ENCODE measurements at places on chromosomes 7 and 10. TPM values are rescaled to one million over a fixed set of nuclear protein-coding genes. Genes with fewer than 3 reads are reported as not detected.

DNA sequence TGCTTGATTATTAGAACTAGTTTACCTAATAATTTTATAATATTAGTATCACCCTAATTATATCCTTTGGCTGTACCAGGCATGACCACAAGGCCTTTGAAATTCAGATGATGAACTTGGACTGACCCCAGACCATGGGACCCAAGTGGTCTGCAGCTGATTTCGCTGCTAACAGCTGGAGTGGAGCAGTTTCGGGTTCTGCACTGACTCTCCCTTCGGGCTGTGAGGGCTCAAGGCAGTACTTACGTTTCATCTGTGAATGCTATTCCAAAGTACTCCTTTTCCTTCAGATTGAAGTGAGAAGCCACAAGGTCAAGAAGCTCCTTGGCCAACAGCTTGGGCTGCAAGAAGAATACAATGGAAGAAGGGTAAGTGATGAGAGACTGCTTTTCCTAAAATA is 223.8 kb downstream of the PRPF18 start:
- DNase-seq = no peak

- DNase-seq = no peak
Measured at GRCh38 chr10:74365109-74365508, 214.1 kb downstream of the ADK start.

- no peak for DNase-seq
Measured at GRCh38 chr7:157397036-157397720, 60.4 kb downstream of the DNAJB6 start.

GRCh38 chr10:50508315-50509051 is 115.3 kb downstream of the SGMS1 start:
- no peak for DNase-seq

GRCh38 chr10:131694168-131694780 is 206.5 kb upstream of the PPP2R2D start:
- DNase-seq = no peak

GRCh38 chr7:102040569-102040968 is 223.1 kb downstream of the CUX1 start:
- DNase-seq = no peak

GRCh38 chr7:140885735-140886334 is 38.9 kb downstream of the BRAF start:
- no peak for DNase-seq

- DNase-seq = no peak
Measured at GRCh38 chr7:2220506-2220905, 12.2 kb downstream of the MAD1L1 start.

- no peak for DNase-seq
Measured at GRCh38 chr7:67758551-67758950, 761.9 kb downstream of the TYW1 start.

DNA sequence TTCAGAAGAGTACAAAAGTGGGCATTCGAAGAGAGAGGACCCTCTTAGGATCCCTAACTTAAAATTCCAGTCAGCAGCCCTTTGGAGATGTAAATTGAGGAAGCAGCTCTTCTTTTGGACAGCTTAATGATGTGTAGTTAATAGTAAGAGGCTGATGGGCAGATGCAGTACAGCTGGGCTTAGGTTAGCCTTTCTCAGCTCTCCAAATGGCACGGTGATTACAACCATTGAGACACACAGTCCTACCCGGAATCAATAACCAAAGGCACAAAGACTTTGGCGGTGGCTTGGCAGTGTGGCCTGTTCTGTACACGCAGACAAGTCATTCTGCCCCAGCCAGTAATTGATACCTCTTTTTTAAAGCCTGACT is 26.8 kb downstream of the GAD2 start:
- DNase-seq = no peak

- no peak for DNase-seq
Measured at GRCh38 chr10:86263209-86263608, 103.4 kb downstream of the GRID1 start.

- DNase-seq = peak; percentile 28
Measured at GRCh38 chr10:132187430-132188138, 836 bp downstream of the DPYSL4 start.

- peak; percentile 21 for DNase-seq
Measured at GRCh38 chr7:2231992-2232765, 566 bp downstream of the MAD1L1 start.

- DNase-seq = no peak
Measured at GRCh38 chr10:9848981-9849380, 1168.7 kb upstream of the CELF2 start.

DNA sequence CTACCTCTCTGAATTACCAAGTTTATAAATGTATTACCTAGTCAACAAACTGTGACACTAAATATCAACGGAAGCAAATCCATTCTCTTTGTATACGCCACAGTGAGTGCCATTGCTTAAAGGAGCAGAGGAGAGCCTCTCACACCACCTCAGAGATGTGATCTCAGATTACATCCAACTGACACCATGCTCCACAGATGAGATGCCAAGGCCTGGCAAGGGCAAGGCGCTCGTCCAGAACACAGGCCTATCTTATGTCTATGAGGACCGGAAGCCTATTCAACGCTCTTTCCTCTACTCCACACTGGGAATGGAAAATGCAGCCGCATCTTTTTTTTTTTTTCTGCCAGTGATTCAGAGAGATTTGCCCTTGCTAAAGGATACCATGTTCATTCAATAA is 11.4 kb downstream of the PDIA4 start:
- no peak for DNase-seq

GRCh38 chr7:74569501-74570075 is 87.9 kb upstream of the GTF2I start:
- DNase-seq = no peak

The PTF1A gene
- total RNA-seq = not detected

The GLCCI1 gene
- total RNA-seq = 13.8 TPM

The GIMAP6 gene
- 47.7 TPM for total RNA-seq

The MRLN gene
- total RNA-seq = not detected

The MMP21 gene
- total RNA-seq = not detected

The SPDYE2B gene
- not detected for total RNA-seq

All from endothelial cell (in vitro differentiated cells).